A549 treated with Mapracorat at 1 μM for 4 hours (cell line): ENCODE measurements at places on chromosomes 5 and 9. TPM values are rescaled to one million over a fixed set of nuclear protein-coding genes. Genes with fewer than 3 reads are reported as not detected.

Gene NR2F1
- 4.0 to 5.9 TPM (median 4.7 TPM) in 5 replicates for total RNA-seq

Gene GARIN3
- not detected in 5 replicates for total RNA-seq

Gene SPRY4
- 7.6 to 9.5 TPM (median 8.4 TPM) in 5 replicates for total RNA-seq

Gene BTNL8
- total RNA-seq, result not detected in 5 replicates

Gene PCAT7
- total RNA-seq, result 0.46 to 0.93 TPM (median 0.70 TPM) in 5 replicates

Gene BARX1
- total RNA-seq, result 8.3 to 13.3 TPM (median 12.0 TPM) in 5 replicates

Gene LECT2
- not detected in 5 replicates for total RNA-seq

Gene IFNB1
- total RNA-seq, result not detected in 5 replicates

Gene IFNA5
- not detected in 5 replicates for total RNA-seq

Gene FGF1
- 0.16 to 0.95 TPM (median 0.25 TPM) in 5 replicates for total RNA-seq

Gene GAS1
- total RNA-seq, result 0.05 to 0.10 TPM (median 0.08 TPM) in 4 of 5 replicates, not detected in the other

Gene TSSK1B
- not detected in 5 replicates for total RNA-seq

Gene UCK1
- 17.4 to 23.3 TPM (median 22.0 TPM) in 5 replicates for total RNA-seq

Gene KCNT1
- total RNA-seq, result 0.03 to 0.05 TPM in 2 of 5 replicates, not detected in the others

Gene DIPK1B
- 5.8 to 9.8 TPM (median 8.7 TPM) in 5 replicates for total RNA-seq

Gene ADAMTS6
- 0.01 to 0.10 TPM (median 0.06 TPM) in 4 of 5 replicates, not detected in the other for total RNA-seq

Gene CDC37L1
- total RNA-seq, result 12.0 to 14.5 TPM (median 13.8 TPM) in 5 replicates

Gene SIMC1
- 12.1 to 15.5 TPM (median 14.3 TPM) in 5 replicates for total RNA-seq

Gene MLANA
- not detected in 5 replicates for total RNA-seq

Gene OR1B1
- not detected in 5 replicates for total RNA-seq

Gene PCDHA7
- total RNA-seq, result 0.09 to 0.15 TPM (median 0.12 TPM) in 4 of 5 replicates, not detected in the other

Gene RABEPK
- 36.6 to 43.4 TPM (median 39.8 TPM) in 5 replicates for total RNA-seq

Gene CLIC3
- 2.4 to 5.5 TPM (median 4.9 TPM) in 5 replicates for total RNA-seq

Gene ECSCR
- not detected in 5 replicates for total RNA-seq

Gene C5
- total RNA-seq, result 11.2 to 14.4 TPM (median 12.4 TPM) in 5 replicates

Gene MRPL41
- total RNA-seq, result 47.6 to 99.9 TPM (median 91.4 TPM) in 5 replicates

Gene MRNIP
- 15.2 to 24.7 TPM (median 18.7 TPM) in 5 replicates for total RNA-seq

Gene ANKRD20A1
- 0.68 to 1.9 TPM (median 1.2 TPM) in 5 replicates for total RNA-seq

Gene PCDHGA10
- 0.02 to 0.03 TPM in 2 of 5 replicates, not detected in the others for total RNA-seq

Gene AK1
- 50.6 to 85.5 TPM (median 74.9 TPM) in 5 replicates for total RNA-seq

Gene LCN1
- not detected in 5 replicates for total RNA-seq

Gene OBP2B
- not detected in 5 replicates for total RNA-seq

Gene FSD1L
- 3.3 to 4.9 TPM (median 4.1 TPM) in 5 replicates for total RNA-seq

Gene PCDHGB3
- 0.10 to 0.31 TPM (median 0.21 TPM) in 5 replicates for total RNA-seq

Gene ITGA2
- total RNA-seq, result 10.4 to 15.2 TPM (median 13.6 TPM) in 5 replicates

Gene PDGFRB
- 0.16 to 0.56 TPM (median 0.22 TPM) in 5 replicates for total RNA-seq
